ENCODE measurements at places on chromosomes 2 and 18.

DNA sequence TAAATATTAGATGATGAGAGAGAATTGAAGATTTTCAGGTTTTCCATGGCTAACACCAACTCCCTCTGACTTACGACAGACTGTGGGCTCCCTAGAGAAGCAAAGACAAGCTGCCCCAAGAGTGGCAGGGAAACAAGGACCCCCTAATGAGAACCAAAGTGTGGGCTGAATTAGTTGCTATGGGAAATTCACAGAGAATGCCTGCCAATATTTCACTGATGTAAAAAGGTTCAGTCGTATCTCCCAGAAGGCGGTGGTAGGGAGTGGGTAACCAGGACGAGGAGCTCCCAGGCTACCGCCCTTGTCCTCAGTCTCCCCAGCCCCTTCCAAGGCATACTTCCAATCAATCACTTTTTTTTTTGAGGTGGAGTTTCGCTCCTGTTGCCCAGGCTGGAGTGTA lies 113.6 kb downstream of the LAMA1 start:
- DNase-seq = no peak

DNA sequence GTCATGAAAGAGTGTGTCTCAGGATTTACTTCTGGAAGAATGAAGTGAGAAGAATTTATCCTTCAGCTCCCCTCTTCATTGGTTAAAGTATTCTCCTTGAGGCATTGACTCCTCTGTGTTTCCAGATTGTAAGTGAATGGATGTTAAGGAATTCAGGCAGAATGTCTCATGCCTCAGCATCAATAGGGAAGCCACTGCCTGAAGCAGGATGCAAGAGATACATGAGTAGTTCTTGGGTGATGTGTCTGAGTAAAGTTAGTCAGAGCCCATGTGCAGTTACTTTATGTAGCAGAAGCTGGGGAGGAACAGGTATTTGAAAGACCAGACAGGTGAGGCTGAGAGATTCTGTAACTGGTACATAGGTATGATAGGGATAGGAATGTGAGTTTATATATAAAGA lies 34.0 kb upstream of the TMEFF2 start:
- DNase-seq = no peak

DNA sequence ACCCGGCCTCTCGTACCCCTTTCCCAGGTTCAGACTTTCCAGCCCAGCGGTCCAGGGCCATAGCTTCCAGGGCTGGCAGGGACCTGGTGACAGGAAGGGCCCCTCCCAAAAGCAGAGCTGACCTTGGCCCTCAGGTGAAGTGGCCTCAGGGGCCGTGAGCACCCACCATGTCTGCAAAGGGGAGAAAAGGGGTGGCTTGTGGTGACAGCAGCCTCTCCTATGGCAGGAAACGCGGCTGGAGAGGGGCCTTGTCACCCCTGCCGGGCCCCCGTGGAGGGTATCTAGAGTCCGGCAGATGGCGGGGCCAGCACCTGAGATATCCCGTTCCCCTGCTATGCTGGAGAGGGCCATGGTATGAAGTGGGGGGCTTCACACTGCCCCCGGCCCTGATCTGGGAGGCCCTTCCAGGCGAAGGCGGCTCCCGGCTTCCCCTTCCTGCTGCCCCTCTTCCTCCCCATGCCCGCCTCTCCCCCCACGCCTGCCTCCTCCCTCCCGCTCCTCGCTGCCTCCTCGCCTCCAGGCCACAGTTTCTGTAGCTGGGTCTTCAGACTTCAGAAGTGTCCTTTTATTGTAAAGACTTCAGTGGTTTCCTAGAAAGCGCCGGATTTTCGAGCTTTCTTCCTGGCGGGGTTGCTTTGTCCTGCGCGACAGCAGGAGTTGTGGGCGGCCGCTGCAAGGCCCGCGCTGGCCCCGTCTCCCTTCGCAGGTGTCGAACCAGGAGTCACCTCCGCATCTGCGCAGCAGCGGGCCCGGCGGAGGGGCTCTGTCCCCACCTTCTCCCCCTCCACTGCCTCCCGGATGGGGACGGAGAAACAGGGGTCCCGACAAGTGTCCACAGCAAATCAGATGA lies 240.5 kb upstream of the MYT1L start:
- DNase-seq = no peak

GRCh38 chr18:32219431-32220018 lies 29.7 kb downstream of the MEP1B start:
- no peak for DNase-seq

DNA sequence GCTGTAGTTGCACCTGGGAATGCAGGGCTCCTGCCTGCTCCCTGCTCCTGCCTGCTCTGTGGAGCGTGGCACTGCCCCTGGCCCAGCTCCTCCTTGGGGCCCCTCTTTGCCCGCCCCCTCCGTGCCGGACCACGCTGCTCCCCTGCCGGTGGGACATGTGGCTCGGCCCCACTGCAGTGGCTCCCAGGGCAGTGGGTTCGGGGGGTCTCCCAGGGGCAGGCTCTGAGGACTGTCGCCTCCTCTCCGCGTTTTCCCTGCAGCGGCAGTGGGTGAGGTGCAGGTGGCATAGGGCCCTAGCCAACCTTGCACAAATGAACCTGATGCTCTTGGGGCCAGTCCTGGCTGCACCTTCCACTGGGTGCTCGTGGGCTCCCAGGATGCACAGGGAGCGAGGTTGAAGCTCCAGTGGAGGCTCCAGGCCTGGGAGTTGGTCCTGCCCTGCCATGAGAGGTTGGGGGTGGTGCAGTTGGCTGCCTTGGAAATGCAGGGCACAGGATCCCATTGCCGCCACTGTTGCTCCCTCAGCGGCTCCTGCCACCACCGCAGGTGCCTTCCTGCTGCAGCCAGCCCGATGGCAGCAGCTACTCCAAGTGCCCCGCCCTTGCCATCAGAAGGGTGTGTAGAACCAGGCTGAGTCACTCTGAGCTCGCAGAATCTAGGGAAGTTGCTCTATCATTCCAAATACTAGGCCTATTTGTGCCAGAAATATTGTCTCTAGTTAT lies 313.1 kb upstream of the SYT4 start:
- DNase-seq = no peak

GRCh38 chr2:134712299-134712698 lies 6.5 kb downstream of the TMEM163 start:
- no peak for DNase-seq

GRCh38 chr2:240815761-240816583 lies 4.0 kb downstream of the KIF1A start:
- no peak for DNase-seq

DNA sequence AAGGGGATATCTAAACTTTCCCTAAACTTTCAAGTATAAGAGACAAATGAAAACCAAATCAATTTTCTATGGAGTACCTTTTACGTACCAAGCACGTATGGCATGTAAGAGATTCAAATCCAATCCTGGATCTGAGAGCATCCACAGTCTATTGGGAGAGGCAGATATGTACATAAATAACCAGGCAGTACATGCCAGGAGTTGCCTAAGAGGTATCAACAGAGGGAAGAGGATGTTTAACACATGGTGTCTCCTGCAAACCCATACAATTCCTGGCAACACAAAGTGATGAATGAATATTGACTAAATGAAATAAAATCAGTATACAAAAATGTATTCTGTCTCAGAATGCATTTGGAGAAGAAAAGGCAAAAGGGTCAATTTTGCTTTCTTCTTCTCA lies 116.6 kb downstream of the PIGN start:
- DNase-seq = no peak

DNA sequence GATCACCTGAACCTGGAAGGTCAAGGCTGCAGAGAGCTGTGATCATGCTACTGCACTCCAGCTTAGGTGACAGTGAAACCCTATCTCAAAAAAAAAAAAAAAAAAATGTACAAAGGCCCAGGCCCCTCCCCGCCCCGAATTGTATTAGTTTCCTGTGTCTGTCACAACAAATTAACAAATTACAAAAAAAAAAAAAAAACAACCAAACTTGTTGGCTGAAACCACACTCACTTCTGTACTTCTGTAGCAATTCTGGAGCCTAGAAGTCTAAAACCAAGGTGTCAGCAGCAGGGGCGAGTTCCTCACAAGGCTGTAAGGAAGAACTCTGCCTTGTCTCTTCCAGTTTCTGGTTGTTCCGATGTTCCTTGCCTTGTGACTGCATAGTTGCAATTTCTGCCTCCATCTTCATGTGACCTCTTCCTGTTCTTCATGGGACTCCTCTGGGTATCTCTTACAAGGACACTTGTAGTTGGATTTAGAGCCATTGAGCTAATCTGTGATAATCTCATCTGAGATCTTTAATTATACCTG lies 100.8 kb upstream of the ZSWIM2 start:
- DNase-seq = no peak

DNA sequence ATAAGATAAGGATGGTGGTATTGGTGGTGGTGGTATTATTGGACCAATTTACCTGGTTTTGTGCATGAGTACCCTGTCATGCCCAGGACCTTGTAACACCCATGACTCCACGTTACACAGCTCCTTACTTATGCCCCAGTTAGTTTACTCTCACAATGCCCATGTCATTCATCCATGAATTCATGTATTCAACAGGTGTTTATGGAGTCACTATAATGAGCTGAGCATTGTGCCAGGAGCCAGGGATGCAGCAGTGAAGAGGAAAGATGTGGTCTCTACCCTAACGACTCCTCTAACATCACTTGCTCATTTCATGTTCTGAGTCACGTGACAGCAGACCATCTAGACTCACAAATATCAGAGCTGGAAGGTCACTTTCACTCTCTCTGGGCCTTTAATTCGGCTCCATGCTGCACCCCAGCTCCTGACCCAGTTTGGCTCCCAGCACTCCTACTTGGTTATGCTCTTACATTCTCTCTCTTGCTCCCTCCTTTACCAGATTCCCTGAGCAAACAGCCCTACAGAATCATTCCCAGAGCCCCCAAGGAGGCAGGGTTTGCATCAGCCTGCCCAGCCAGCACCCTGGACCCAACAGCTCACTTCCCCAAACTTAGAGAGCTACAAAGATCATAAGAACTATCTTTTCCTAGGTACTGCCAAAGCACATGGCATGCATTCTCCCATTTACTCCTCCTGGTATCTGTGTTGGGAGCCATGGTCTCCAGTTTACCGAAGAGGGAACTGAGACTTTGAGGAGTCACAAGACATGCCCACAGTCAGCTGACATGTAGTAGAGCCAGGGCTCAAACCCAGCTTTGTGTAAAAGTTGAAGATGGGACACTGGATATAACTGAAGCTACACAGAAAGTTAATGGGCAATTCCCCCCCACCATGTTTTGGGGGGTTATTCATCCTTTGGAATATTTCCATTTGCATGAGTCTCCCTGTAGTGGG lies 449.9 kb downstream of the LRATD1 start:
- DNase-seq = no peak

DNA sequence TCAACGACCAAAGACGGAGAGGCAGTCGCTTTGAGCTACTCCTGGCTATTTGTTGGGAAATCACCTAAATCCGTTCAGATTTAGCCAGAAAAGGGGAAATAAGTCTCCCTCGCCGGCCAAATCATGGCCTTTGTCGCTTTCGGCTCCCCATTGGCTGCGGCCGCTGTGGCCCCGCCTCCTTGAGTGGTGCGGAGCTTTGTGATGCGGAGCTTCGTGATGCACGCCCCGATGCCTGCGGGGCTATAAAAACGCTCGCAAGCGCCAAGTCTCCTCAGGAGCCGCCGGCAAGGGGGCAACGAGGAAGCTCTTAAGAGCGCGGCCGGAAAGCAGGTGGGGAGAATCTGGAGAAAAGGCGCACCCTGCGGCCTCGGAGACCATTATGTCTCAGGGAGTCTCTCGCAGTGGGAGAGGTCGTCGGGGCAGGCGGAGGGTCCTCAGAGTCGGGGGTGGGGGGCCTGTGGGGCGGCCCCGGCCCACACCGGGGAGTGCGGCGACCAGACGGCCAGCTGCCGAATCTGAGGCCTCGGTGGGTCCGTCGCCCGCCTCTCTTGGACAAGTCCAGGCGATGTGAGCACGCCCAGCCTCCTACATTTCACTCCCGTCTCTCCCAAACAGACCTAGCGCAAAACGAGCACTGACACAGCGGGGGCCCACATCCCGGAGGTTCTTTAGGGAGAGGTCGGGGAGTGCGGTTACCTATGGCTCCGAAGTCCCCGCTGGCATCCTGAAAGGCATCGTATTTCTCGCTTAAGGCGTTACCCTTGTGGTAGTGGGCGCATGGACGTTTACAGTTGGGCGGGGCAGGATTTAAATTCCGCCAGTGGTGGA lies at the start of gene CABYR:
Gene CABYR (plus strand): TSS at position 274 of the 828 bp plus-strand sequence. CDS start 4,053 bp downstream, outside the sequence.
- peak; percentile 81 for DNase-seq

DNA sequence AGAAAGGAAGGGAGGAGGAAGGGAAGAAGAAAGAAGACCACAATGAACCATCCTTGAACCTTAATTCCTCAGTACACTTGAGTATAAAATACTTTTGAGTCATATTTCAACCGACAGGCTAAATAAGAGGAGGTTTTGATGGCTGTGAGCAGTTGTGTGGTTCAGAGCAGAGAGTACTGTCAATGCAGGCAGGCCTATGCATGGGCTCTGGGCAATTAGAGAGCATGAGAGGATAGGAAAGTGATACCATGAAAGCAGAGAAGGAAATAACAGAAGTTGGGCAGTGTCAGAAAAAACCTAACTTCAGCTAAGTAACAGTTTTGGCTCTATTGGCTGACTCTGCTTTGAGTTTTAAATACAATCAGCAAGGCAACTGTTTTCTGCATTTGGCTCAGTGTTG lies 123.6 kb upstream of the STK17B start:
- DNase-seq = no peak

DNA sequence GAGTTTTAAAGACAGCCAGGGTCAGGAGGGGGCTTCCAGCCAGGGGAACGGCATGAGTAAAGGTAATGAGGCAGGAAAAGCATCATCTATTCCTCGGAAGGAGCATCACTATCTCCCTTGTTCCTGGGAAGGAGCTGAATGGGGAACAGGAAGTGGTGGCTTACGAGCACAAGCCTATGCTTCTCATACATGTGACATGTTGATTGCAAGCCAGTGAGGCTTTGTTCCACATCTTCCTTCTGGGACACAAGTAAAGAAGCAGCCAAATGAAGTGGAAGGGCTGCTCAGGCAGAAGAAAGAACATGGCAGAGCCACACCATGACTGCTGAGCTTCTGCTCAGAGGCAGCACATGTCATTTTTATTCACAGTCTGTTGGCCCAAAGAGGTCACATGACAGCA lies 15.1 kb upstream of the LMAN1 start:
- DNase-seq = no peak

- no peak for DNase-seq
These were observed 267.6 kb downstream of the TMX3 start for GRCh38 chr18:68447286-68447685.

GRCh38 chr2:24163601-24164000 lies 11.3 kb upstream of the FAM228A start:
- no peak for DNase-seq

- DNase-seq = no peak
These were observed 558.5 kb downstream of the CPS1 start for GRCh38 chr2:211114826-211115455.

- no peak for DNase-seq
These were observed 26.0 kb upstream of the TMEM214 start for GRCh38 chr2:27006602-27007415.

GRCh38 chr2:6475155-6475940 lies 390.4 kb downstream of the CMPK2 start:
- no peak for DNase-seq

GRCh38 chr2:7881466-7881865 lies 800.4 kb upstream of the ID2 start:
- no peak for DNase-seq

DNA sequence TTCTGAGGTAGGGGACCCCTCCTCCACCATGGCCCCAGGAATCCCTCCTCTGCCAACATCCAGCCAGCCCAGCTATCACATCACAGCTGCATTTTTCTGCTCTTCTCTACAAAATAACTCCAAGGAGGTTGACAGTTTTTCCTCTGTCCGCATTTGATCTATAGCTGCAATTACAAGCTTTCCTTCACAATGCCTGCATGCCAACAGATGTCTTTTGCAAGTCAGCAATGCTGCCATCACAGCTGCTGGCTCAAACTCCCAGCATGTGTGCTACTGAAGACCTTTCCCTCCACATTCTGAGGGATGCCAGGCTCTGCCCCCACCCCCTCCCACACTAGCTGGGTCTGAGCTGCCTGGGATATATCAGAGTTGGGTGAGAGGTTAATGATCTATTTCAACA lies 51.7 kb downstream of the MCFD2 start:
- DNase-seq = no peak

All from left hindlimb (tissue), 1 donor.